ENCODE measurements at places on chromosomes 12 and 14.

GRCh38 chr12:122084857-122085405 lies 6.4 kb downstream of the MLXIP start:
- no peaks in the 10 kb centered on the region for H3K27me3 ChIP-seq
- H3K36me3 ChIP-seq: peaks cover 19% of the 10 kb centered on the region
- no peak overlapping the region for H3K4me3 ChIP-seq
- DNase-seq: no peak

GRCh38 chr14:59343585-59343984 lies 121.6 kb downstream of the GPR135 start:
- no peak for DNase-seq
- no peaks in the 10 kb centered on the region for H3K4me1 ChIP-seq
- H3K4me3 ChIP-seq: no peak overlapping the region
- H3K27ac ChIP-seq: no peak overlapping the region
- H3K27me3 ChIP-seq: no peaks in the 10 kb centered on the region

DNA sequence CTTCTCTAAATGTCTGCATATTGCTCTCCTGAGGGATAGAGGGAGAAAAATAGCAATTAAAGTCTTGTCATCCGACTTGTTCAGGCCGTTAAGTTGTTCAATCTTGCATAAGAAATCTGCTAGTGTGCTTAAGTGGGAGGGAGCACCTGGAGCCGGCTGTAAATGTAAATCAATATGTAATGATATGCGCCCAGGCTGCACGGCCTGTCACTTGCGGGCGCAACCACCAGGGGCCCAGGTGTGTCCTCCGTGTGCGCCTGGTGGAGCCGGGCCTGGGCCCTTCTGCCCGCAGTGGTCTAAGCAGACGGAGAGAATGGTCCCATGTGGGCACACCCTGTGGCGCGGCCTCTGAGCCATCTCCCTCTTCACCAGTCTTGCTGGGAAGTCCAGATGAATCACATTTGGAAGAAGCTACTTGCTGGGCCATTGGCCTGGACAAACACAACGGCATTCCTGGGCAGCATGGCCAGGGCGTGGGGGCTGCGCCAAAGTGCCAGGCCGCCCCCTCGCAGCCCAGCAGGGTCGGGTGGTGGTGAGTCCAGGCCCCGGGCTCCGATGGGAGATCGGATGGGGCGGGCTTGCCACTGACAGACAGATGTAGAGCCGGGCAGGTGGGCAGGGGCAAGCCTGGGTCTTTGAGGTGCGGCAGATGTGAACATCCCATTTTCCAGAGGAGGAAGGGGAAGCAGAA lies 193.3 kb upstream of the C14orf180 start:
- peaks cover 14% of the 10 kb centered on the region for H3K4me1 ChIP-seq
- no peak for DNase-seq

- no peak for DNase-seq
- no peaks in the 10 kb centered on the region for H3K27me3 ChIP-seq
- H3K4me3 ChIP-seq: no peak overlapping the region
- H3K4me1 ChIP-seq: no peaks in the 10 kb centered on the region
Observed at GRCh38 chr12:92582475-92582874, 120.3 kb upstream of the PLEKHG7 start.

GRCh38 chr12:62799766-62800406 lies 135.1 kb downstream of the PPM1H start:
- H3K4me3 ChIP-seq: no peak overlapping the region
- no peaks in the 10 kb centered on the region for H3K36me3 ChIP-seq
- no peaks in the 10 kb centered on the region for H3K27me3 ChIP-seq
- H3K4me1 ChIP-seq: no peaks in the 10 kb centered on the region
- DNase-seq: no peak
- H3K27ac ChIP-seq: no peak overlapping the region

GRCh38 chr12:123384318-123384993 lies 524 bp downstream of the KMT5A start:
- H3K27me3 ChIP-seq: no peaks in the 10 kb centered on the region
- peak overlapping the region; percentile 67 for H3K27ac ChIP-seq
- H3K4me3 ChIP-seq: peak overlapping the region; percentile 96
- H3K36me3 ChIP-seq: peaks cover 7% of the 10 kb centered on the region
- peaks cover 30% of the 10 kb centered on the region for H3K4me1 ChIP-seq
- no peak for DNase-seq

DNA sequence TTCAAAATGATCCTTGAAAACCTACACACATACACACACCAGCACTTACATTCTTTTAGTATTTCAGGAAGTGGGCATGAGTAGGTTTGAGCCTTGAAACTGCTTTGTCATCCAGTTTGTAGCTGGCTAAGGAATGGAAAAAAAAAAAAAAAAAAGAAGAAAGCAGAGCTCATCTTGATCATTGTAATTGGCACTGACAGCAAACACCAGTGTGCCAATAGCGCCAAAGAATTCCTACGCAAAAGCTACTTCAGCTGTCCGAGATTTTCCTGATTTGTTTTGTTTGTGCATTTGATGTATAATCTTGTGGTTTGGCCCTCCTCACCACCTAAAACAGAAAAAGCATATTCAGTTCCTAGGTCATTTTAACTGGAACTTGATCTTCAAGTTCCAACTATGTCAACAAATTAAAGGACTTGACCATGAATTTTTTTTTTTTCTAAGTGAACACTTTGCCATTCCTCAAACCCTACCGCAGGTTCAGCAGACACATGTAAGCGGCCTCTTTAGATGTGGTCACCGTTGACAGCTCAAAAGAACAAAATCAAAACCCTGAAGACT lies 57.3 kb downstream of the FLRT2 start:
- no peaks in the 10 kb centered on the region for H3K27me3 ChIP-seq
- no peaks in the 10 kb centered on the region for H3K4me1 ChIP-seq
- no peak overlapping the region for H3K27ac ChIP-seq
- no peak overlapping the region for H3K4me3 ChIP-seq

- H3K27ac ChIP-seq: no peak overlapping the region
- no peak overlapping the region for H3K4me3 ChIP-seq
- peaks cover 8% of the 10 kb centered on the region for H3K27me3 ChIP-seq
Observed at GRCh38 chr14:68951800-68952530, 27.1 kb downstream of the ACTN1 start.

DNA sequence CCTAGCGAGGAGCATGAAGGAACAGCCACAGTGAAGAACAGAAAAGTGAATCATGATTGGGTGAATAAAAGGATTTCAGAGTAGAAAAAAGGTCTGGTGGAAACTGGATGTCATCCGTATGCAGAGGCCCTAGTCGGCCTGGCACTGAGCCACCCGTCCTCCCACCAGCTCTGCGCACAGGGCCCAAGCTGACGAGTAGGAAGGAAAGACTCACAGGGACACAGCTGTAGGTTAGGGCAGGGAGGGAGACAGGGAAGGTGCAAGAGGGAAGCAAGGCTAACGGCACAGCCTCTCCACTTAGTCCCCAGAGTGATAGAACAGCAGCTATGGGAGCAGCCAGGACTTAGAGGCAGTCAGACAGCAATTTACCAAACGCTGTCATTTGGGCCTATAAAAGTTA lies 112.6 kb downstream of the KCNK10 start:
- no peaks in the 10 kb centered on the region for H3K4me1 ChIP-seq
- H3K27me3 ChIP-seq: peaks cover 41% of the 10 kb centered on the region
- no peak for DNase-seq

DNA sequence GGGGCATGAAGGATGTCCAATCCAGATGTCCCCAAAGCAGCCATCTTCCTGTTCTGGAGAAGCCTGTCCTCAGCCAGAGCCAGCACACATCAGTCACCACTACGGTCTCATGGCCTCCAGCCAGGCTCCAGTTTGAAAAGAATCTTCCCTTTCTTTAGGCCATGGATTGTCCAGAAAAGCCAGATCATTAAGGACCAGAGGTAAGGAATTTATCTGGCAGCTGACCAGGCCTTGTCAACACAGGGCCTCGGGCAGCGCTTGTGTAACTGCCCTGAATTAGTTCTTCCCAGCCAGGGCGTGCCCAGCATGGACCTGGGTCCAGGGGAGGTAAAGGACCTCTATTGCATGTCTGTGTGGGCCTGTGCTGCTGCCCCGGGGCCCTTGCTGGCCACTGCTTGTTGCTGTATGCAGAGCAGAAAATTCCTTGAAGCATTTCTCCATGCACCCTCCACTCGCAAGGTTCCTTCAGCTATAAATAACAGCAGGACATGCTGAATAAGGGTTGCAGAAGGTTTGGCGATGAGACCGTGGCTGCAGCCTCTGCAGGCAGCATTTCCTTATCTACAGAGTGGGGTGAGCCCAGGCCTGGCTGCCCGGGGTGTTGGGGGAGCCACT lies 21.7 kb upstream of the VPS37B start:
- no peaks in the 10 kb centered on the region for H3K27me3 ChIP-seq
- H3K4me3 ChIP-seq: no peak overlapping the region
- H3K36me3 ChIP-seq: no peaks in the 10 kb centered on the region
- H3K4me1 ChIP-seq: no peaks in the 10 kb centered on the region

- H3K27ac ChIP-seq: no peak overlapping the region
- no peaks in the 10 kb centered on the region for H3K27me3 ChIP-seq
- no peak for DNase-seq
Observed at GRCh38 chr12:98678946-98679610, 34.0 kb downstream of the APAF1 start.

DNA sequence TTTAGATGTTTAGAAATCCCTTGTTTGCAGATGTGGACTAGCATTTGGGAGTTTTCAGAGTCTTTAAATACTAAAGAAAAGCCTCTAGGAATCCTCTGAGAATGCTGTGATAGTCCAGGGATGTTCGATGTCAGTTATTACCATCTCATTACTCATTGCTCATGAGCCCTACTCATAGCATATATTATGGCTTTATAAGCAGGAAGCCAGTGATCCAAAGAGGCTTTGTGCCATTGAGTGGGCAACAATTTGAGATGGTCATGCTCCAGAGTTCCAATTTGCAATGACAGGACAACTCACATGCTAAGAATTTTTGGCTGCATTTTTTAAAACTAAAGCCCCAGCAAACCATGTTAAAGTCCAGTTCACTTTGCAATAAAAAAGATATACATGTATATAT lies 163.0 kb downstream of the OTOGL start:
- no peaks in the 10 kb centered on the region for H3K36me3 ChIP-seq
- no peak for DNase-seq
- no peak overlapping the region for H3K4me3 ChIP-seq
- H3K27me3 ChIP-seq: peaks cover 9% of the 10 kb centered on the region
- no peaks in the 10 kb centered on the region for H3K4me1 ChIP-seq
- H3K27ac ChIP-seq: no peak overlapping the region

GRCh38 chr14:42460673-42461072 lies 854.0 kb downstream of the LRFN5 start:
- H3K27ac ChIP-seq: no peak overlapping the region
- no peak for DNase-seq

- no peaks in the 10 kb centered on the region for H3K4me1 ChIP-seq
- no peak overlapping the region for H3K27ac ChIP-seq
- peaks cover 8% of the 10 kb centered on the region for H3K36me3 ChIP-seq
- H3K27me3 ChIP-seq: no peaks in the 10 kb centered on the region
- DNase-seq: no peak
Observed at GRCh38 chr12:49985981-49986380, 13.2 kb downstream of the AQP6 start.

- no peak overlapping the region for H3K27ac ChIP-seq
- H3K4me1 ChIP-seq: no peaks in the 10 kb centered on the region
- H3K4me3 ChIP-seq: no peak overlapping the region
- DNase-seq: no peak
Observed at GRCh38 chr14:24261256-24261968, 1.6 kb downstream of the TGM1 start.

- peaks cover 63% of the 10 kb centered on the region for H3K27me3 ChIP-seq
- no peak overlapping the region for H3K4me3 ChIP-seq
- H3K27ac ChIP-seq: no peak overlapping the region
- H3K36me3 ChIP-seq: peaks cover 10% of the 10 kb centered on the region
- DNase-seq: no peak
- no peaks in the 10 kb centered on the region for H3K4me1 ChIP-seq
Observed at GRCh38 chr12:113782873-113783272, 183.3 kb downstream of the RBM19 start.

DNA sequence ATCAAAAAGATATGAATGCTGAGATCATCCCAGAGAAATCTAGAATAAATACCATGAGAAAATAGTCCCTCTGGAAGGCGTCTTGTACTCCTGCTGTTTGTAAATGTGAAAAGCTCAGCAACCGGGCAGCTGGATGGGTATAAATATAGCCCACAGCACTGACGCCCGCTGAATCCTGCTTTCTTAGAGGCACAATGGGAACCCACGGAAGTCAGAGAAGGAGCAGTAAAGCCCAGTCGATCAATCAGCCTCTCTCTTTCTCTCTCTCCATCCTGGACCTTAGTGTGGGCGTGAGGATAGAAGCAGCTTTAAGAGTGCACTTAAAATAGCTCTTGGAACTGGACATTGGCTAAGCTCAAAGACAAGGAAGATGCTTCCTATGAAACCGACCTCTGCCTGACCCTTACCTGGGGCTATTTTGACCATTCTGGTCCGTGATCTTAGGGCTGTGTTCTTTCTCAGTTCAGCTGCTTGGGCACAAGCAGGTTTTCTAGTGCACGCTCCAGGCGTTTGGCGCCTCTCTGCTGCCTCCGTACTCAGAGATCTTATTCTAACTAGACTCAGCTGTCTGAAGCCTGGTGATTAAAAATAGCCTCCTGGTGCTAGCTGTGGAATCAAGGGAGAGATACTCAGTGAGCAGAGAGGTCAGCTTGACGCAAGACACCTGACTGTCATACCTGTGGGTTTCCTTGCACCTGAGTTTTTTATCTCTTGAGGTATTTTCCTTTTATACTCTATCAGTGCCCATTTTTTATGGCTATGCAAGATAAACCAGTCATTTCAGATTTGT lies 144.6 kb downstream of the ETV6 start:
- no peak overlapping the region for H3K27ac ChIP-seq
- H3K36me3 ChIP-seq: peaks cover 4% of the 10 kb centered on the region
- H3K4me1 ChIP-seq: peaks cover 53% of the 10 kb centered on the region
- no peak overlapping the region for H3K4me3 ChIP-seq
- no peaks in the 10 kb centered on the region for H3K27me3 ChIP-seq

GRCh38 chr12:21662122-21662792 lies 4.6 kb upstream of the LDHB start:
- no peak overlapping the region for H3K27ac ChIP-seq
- peaks cover 25% of the 10 kb centered on the region for H3K27me3 ChIP-seq
- H3K36me3 ChIP-seq: peaks cover 6% of the 10 kb centered on the region
- no peak for DNase-seq
- no peak overlapping the region for H3K4me3 ChIP-seq

GRCh38 chr12:6507102-6507998 lies 13.4 kb downstream of the NCAPD2 start:
- no peaks in the 10 kb centered on the region for H3K27me3 ChIP-seq
- peak overlapping the region; percentile 32 for H3K27ac ChIP-seq
- H3K4me3 ChIP-seq: no peak overlapping the region
- DNase-seq: no peak

Data from central memory CD8-positive, alpha-beta T cell (primary cell).